ENCODE measurements at places on chromosomes 4 and X. TPM values are rescaled to one million over a fixed set of nuclear protein-coding genes. Genes with fewer than 3 reads are reported as not detected.

WNK3 gene
- polyA plus RNA-seq, result 6.2 TPM

NCAPG gene
- 28.6 TPM for polyA plus RNA-seq

CCSER1 gene
- polyA plus RNA-seq, result 18.8 TPM

TMEM144 gene
- polyA plus RNA-seq, result 5.1 TPM

- no peak for DNase-seq
Measured at GRCh38 chrX:39070009-39070408, 268.8 kb downstream of the MID1IP1 start.

- no peak for DNase-seq
Measured at GRCh38 chrX:154381271-154381670, 2.2 kb downstream of the EMD start.

GRCh38 chr4:156193106-156193505 lies 239.4 kb upstream of the CTSO start:
- DNase-seq, result peak; percentile 54

GRCh38 chrX:14926471-14926870 lies 53.2 kb downstream of the MOSPD2 start:
- no peak for DNase-seq
